ENCODE measurements at places on chromosomes 2 and 18.
A peak's percentile ranks its signal among the peaks of the same experiment; 100 is the strongest.

- no peak for DNase-seq
Observed at GRCh38 chr2:230360028-230360427, 33.0 kb downstream of the SP140L start.

DNA sequence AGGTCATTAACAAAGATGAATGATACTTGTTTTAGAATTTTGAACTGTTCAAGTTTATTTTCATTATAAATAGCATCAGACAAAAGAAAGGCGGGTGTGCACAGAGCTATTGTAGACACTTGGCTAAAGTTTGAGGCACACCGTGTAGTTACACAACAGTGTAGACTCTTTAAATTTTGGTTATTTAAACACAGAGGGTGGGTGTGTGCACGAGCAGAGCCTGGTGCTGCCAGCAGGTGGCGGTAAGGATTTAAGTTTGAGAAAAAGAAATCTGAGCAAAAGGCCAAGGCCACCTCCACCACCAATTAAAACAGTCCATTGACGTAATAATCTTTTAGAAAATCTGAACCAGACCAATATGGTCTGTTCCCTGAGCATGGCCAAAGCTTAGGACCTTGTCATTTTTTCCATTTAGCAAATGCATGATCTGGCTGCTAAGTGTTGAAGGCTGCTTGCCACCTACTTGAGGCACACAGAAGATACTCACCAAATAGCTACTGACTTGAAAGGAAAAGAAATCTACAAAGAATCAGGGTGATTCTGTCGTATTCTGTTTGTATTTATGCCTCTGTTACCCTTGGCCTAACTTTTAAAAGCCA, 14.3 kb downstream of the COPS7B start:
- DNase-seq: no peak

DNA sequence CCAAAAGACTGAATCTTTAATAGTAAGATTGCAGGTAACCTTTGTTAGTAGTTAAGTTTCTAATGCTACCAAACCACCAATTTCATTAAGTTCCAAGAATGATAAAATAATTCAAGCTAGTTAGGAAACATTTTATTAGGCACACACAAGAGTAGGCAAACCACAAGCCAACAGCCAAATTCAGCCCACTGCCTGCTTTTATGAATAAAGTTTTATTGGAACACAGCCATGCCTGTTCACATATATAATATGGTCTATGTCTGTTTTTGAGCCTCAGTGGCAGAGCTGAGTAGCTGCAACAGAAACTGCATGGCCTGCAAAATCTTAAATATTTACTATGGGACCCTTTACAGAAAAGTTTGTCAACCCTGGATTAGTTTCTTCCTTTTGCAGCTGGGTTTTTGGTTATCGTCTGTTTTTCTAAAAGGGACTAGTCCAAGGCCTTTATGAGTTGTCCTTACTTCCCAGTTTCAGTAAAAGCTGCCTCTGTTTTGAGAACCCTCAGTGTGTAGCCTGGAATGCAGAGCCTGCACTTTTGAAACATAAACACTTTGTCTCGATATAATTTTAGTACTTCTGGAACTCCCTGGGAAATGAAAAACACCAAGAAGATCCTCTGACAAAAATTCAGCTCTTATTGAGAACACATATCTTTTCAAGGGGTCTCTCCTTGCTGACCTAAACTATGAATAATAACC, 39.1 kb downstream of the FRZB start:
- no peak for DNase-seq

DNA sequence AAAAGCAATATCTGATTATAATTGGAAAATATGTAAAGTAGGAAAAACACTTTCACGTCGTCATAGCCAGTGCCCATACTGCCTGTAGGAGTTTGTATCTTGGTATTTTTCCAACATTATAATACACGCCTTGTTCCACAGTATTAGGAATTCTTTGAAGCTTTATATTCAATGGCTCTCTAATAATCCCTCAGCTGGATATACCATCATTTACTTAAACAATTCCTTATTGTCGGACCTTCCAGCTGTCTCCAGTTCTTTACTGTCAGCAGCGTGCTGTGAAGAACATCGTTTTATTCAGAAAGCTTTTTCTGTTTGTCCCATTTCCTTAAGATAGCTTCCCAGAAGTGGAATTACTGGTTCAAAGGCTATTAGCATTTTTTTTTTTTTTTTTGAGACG, 31.7 kb downstream of the ATP6V1C2 start:
- no peak for DNase-seq

DNA sequence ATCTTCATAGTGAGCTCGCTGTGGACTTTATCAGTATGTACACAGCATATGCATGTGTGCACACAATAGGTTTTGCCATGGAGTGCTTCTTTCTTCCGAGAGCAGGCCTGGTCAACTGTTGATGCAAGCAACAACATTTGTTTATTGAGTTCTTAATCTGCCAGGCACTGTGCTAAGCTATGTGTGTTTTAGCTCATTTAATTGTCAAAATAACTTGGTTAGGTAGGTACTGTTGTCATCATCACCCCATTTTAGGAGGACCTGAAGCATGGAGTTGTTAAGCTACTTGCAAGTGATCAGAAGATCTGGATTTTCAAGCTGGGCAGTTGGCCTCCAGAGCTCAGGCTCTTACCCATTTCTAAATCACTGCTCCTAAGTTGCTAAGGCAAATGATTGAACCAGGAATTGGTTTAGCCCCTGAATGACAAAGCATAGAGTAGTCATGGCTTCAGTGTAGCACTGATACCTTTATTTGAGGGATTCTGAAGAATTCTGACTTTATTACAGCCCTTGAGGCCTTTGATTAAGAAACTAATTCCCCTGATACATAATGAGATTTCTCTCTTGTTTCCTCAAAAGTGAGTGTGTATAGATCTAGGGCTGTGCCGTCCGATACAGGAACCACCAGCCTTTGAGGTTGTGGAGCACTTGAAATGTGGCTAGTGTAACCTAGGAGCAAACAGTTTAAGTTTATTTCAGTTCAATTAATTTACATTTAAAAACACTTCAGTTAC, 132.9 kb downstream of the FMNL2 start:
- no peak for DNase-seq

DNA sequence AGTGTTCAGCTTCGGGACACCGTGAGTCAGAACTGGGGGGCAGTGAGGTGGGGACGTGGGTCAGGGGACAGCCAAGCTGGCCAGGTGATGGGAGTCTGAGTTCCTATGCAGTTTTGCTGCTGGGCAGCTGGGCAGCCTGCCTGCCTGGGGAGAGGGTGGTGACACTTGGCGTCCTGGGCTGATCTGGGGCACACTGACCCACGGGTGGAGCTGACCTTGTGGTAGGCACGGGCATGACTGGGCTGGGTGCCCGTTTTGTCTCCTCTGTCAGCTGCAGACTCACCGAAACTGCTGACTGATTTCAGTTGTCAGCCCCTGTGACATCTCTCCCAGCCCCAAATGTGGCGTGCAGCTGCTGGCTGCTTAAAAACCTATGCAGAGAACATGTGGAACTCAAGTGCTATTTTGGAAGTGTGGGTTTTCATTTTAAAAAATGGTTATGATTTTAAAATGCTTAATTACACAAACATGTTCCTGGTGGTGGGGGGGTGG, 32.6 kb upstream of the E2F6 start:
- peak; percentile 53 for DNase-seq

DNA sequence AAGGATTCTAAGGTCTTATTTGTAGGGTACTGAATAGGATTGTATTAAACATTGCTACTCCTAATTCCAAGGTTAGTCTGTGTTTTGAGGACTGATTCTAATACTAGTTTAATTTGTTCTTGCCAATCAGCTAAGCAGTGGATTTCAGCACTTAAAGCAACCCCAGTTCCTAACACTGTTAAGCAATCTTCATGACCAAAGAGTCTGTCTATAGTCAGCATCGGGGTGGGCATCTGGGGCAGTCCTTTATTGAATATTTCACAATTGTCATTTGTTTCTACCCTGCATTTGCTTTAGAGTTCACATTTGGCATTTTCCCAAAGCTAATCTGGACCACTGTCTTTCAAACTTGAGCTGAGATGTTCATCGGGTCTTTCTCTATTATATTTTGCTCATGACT, 248.0 kb upstream of the TANK start:
- no peak for DNase-seq

- DNase-seq: no peak
Observed at GRCh38 chr2:30323499-30323898, 92.2 kb downstream of the LBH start.

All from NCI-H1092 treated with DMSO at 0.1 percent for 48 hours (cell line).